ENCODE measurements at places on chromosomes 13 and 19.

DNA sequence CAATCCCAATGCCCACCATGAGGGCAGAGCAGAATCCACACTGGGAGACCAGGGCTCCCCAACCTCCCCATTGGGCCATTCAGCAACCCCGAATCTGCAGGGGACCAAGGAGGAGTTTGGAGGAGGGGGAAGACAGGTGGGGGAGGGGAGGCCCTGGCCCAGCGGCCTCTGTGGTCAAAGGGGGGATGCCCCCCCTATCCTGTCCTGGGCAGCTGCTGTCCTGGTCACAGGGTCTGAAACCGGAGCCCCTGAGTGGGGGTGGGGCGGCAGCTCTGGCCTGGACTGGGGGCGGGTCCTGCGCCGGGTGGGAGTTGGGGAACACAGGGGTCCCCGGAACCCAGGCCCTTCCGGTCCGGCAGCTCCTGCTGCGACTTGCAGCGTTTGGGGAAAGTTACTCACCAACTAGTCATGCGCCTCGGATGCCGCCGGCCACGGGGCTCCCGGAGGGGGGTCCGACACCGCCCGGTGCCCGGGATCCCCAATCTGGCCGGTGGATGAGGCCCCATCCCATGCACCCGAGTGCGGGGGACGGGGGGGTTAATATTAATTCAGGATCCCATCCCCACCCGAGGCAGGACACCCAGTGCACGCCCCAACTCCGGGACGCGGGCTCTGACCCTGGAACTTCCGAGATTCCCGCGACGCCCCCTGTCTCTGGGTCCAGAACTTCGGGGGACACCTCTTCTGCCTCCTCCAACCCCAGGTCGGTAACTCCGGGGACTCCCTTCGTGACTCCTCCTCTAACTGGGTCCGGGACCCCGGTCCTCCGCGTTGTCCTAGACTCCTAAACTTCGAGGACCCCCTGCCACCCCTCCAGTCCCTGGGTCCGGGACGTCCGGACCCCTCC is 872 bp downstream of the HOMER3 start:
- DNase-seq, result no peak

DNA sequence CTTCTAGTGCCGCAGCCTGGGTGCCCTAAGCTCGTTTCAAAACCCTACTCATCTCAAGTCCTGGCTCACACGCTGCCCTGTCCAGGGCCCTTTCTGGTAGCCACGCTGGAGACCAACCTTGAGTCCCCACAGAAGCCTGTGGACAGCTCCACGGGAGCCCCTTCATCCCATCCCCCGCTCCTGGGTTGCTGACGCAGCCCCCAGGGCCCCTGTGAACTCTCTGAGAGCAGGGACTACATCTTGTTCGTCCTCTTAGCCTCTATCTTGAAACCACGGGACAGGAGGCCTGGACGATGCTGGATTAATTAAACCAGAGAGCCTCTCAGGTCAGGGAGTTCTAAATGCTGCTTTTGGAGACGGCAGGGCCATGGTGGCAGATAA is 7.4 kb downstream of the MLLT1 start:
- no peak for DNase-seq

DNA sequence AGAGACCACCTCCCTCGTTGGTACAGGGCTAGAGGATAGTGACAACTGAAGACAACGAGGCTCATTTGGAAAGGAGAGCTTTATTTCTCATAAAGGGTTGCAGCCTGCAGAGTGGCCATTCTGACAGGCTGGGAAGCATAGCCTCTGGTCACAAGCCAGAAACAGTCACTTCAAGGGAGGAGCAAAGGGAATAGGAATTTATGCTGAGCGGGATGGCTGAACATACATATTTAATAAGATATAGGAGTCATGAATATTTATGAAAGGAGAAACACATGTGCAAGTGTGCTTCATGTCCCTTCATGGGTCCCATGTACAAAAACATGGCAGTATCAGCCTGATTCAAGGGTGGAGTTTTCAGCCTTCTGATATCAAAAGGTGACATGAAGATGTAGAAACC is 27.1 kb upstream of the URI1 start:
- DNase-seq, result no peak

- no peak for DNase-seq
Observed at GRCh38 chr13:24148414-24149235, 11.9 kb upstream of the SPATA13 start.

DNA sequence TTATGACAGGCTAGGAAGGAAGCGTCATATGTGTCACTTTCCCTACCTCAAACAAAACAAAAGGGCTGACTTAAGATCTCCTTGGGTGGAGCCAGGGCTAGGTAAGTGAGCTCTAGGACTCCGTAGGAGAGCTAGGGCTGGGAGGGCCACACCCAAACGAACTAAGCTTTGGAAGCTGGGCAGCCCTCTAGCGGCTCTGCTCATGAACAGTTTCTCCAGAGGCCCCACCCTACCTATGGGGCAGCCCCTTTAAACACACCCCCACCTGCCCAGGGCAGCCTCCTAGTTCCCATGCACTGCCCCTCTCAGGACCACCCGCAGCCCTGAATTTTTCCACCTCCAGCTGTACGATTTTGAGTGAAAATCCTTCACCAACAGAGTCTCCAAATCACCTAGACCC is 3.5 kb downstream of the PEG3 start:
- no peak for DNase-seq

DNA sequence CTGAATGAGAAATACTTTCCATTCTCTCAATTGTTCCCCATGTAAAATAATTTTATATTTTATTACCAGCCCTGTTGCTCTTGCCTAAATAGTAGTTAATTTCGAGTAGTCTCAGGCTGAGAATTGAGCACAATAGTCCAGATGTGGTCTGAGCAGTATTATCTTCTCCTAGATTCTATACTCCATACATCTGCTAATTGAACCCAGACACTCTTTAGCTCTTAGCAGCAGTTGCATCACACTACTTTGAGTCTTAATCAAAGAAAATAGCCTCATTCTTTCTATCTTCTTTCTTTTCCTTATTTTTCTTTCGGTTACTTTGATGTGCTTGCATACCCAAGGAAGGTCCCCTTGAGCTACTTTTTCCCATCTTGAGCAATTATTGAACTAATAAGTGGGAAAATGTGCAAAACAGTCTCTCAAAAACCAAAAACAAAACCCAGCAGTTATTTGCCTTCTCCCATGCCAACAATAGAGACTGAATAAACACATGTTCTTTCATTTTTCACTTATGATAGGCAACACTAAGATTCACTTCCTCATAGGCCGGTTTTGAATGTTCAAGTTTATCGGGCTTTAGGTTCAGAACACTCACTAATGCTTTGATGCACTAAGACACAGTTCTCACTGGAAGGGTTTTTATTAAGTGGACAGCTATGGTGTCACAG is 204.5 kb downstream of the POU4F1 start:
- no peak for DNase-seq
